Stimulated activated CD4-positive, alpha-beta T cell treated with anti-CD3 and anti-CD28 coated beads, Interleukin-4, amount 100 ng/mL, for 48 hours (primary cell): ENCODE measurements at places on chromosomes 5 and 9.

DNA sequence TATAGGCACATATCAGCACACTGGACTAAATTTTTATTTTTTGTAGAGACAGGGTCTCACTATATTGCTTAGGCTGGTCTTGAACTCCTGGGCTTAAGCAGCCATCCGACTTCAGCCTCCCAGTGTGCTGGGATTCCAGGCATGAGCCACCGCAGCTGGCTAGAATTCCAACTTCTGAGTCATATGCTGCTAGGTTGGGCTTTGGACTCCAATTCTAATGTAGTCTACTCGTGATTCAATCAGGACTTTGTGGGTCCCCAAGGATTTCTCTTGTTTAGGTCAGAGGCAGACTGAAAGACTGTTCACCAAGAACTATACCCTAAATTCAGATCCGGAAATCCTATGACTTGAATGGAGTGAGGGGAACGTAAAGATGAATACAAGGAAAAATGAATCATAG is 68.2 kb upstream of the CHD1 start:
- no peak for DNase-seq

DNA sequence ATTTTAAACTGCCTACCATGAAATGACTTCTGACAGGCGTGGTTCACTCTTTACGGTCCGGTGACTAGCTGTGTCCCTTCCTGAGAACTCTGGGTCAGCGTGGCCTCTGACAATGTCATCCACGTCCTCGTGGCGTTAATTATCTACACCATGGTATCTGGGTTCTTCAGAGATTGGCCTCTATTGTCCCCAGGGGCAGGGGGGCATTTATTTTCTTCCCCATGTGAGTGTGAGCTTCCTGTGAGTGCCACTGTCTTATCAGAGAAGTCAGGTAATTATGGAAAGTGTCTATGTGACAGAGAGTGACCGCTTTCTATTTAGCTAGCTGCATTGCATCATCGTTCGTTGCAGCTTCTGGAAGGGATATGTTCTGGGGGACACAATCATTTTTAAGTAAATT is 77.2 kb downstream of the FBXL7 start:
- DNase-seq = no peak

DNA sequence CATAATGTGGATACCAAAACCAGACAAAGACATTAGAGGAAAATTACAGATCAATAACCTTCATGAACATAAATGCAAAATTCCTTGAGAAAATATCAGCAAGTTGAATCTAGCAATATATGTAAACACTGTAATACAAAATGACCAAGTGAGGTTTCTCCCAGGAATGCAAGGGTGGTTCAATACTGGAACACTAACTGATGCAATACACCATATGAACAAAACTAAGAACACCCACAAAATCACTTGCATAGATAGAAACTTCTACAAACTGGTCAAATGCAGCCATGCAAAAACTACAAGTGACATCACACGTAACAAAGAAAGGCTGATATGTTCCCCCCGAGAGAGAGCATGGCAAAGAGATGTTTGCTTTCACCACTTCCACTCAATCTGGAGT is 55.6 kb downstream of the NACC2 start:
- no peak for DNase-seq

GRCh38 chr9:75448281-75448680 is 360.0 kb downstream of the OSTF1 start:
- DNase-seq = no peak

- no peak for DNase-seq
Measured at GRCh38 chr5:11251247-11251646, 490.2 kb upstream of the DAP start.

DNA sequence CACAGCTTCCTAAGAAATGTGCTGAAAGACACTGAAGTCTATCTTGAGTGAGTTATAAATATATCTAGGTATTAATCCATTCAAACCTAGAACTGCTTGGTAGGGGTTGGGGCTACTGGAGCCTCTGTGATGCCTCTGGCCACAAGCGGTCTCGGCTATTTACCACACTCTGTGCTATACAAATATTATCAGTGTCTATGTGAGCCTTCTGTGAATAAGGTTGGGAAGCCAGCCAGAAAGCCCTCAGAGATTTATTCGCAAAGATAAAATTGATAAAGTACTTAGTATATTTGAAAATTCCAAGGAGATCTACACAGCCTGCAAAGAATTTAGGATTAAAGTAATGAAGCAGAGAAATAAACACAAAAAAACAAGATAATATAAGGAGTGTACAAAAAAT is 41.4 kb downstream of the LIFR start:
- DNase-seq = no peak

DNA sequence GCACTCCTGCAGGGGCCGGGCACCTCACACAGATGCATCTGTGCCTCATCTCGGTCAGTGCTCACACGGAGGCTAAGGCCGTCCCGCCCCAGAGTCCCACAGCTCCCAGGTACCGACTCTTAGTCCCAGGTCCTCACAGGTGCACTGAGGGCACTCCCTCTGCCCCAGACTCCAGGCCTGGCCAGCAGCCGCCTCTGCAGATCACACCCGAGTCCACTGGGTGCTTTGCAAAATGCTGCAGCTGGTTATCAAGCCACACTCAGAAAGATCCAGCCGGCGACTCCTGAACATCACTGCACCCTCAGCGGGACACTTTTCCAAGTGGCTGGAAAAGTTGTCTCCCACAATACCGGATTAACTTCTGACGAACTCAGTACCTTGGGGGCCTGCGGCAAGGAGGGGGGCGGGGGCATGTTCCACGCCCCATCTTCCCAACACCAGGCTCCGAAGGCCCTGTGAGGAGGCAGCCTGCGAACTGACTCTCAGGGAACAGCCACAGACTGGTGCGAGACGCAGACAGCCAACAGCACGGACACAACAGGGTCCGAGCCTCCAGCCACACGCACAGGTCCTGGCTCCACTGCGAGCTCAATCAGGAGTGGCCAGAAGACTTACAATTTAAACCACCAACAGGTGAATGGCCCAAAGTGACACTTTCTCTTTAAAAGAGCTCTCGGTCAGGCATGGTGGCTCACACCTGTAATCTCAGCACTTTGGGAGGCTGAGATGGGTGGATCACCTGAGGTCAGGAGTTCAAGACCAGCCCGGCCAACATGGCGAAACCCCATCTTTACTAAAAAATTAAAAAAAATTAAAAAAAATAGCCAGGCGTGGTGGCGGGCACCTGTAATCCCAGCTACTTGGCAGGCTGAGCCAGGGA is 4.0 kb downstream of the BRD3 start:
- no peak for DNase-seq

DNA sequence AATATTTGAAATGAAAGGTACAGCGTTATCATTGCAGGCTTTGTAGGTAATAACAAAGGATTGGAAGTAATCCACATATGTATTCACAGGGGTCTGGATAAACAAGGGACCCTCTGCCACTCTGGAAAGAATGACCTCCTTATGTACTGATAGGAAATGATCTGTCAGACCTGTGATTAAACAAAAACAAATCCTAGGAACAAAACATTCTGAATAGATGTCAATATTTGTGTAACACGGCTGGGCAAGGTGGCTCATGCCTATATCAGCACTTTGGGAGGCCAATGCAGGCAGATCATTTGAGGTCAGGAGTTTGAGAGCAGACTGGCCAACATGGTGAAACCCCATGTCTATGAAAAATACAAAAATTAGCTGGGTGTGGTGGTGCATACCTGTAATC is 42.3 kb downstream of the NSUN2 start:
- DNase-seq = no peak

GRCh38 chr9:73149371-73150067 is 2.1 kb upstream of the ANXA1 start:
- no peak for DNase-seq

DNA sequence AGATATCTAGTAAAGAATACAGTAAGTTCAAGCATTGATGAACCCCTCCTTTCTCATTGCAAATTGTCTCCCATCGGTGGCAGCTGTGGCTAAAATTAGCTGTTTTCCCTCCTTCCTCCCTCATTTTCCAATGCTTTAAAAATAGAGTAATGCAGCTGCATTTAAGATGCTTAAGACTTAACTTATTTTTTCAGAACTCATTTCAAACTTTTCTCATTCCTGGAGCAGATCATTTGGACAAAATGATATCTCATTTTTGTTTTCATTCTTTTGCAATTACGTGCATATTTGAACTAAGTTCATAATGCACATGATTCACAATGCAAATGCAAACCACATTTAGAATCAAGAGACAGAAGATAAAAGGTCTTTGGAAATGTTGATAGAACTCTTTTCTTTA is 14.6 kb downstream of the HSPB3 start:
- no peak for DNase-seq

DNA sequence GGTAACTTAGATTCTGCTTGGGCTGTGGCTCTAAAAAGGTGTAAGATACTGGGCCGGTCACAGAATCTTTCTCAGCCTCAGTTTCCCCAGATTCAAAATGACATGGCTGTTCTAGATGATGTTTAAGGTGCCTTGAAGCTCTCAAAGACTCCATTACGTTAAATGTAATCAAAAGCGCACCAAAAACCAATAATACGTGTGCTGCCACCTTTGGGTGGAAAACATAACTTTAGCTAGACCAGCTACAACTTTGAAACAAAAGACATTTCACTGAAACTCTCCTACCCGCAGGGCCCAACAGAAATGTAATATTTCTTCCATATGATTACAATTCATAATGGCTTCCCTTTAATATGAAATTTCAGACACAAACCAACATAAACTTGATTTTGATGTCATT is 35.0 kb upstream of the PCSK5 start:
- DNase-seq = no peak

DNA sequence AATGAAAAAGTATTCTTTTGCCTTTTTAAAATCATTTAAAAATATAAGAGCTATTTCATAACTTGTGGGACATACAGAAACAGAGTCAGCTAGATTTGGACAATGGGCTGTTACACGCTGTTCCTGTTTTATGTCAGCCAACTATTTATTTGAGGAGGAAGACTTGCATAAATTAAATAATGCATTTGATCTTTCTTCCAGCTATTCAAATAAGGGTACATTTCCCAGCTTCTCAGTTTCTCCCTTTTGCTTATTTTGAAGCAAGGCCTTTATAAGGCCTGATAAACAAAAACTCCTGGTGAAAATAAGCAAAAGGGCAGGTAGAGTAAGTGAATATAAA is 6.5 kb downstream of the STOM start:
- no peak for DNase-seq

- DNase-seq = no peak
Measured at GRCh38 chr5:133773247-133774202, 161.2 kb upstream of the FSTL4 start.

- DNase-seq = peak; percentile 33
Measured at GRCh38 chr9:125240649-125240999, 519 bp downstream of the HSPA5 start.

DNA sequence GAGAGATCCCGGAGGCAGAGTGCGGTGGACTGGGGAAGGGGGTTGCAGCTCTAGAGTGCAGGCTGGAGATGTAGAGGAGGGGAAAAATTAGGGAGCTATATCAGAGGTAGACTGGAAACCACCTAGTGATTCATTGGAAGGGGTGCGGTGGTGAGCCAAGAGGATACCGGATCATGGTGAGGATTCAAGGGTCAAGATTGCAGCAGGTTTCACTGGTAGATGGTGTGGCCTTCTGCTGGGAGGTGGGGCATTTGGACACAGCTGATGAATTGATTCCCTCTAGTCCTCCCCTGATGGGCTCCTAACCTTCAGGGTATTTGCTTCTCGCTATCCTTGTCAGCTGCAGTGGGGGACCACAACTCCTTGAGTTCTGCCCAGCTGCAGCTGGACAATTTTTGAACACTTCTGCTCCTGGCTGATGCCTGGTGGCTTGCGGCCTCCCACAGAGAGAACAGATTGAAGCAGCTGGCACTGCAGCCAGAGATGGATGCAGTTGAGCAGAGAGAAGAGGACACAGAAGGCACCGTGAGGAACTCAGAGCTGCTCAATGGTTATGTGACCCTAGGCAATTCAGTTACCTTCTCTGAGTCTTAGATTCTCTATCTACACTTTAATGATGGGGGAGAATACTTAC is 134.4 kb upstream of the ABCA1 start:
- no peak for DNase-seq

GRCh38 chr9:95171596-95171995 is 145.9 kb downstream of the FANCC start:
- DNase-seq = no peak

DNA sequence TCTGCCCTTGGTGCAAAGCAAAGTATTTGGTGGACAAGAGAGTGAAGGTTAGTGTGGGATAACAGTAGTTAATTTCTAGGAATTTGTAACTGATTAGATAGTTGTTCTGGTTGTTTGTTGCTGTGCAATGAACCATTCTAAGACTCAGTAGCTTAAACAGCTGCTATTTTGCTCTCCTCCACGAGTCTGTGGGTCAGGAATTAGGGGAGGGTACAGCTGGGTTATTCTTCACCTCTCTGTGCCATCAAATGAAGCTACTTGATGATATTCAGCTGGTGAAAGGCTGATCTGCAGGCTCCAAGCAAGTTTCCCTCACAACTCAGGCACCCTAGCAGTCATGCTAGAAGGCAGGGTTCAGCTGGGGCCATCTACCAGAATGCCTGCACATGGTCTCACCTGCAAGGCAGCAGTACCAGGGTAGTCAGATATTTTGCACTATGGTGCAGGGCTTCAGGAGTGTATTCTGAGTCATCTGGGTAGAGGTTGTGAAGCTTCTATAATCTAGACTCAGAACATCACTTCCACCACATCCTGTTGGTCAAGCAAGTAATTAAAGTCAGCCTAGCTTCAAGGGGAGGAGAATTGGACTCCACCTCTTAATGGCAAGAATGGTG is 159.5 kb upstream of the SLC28A3 start:
- no peak for DNase-seq

DNA sequence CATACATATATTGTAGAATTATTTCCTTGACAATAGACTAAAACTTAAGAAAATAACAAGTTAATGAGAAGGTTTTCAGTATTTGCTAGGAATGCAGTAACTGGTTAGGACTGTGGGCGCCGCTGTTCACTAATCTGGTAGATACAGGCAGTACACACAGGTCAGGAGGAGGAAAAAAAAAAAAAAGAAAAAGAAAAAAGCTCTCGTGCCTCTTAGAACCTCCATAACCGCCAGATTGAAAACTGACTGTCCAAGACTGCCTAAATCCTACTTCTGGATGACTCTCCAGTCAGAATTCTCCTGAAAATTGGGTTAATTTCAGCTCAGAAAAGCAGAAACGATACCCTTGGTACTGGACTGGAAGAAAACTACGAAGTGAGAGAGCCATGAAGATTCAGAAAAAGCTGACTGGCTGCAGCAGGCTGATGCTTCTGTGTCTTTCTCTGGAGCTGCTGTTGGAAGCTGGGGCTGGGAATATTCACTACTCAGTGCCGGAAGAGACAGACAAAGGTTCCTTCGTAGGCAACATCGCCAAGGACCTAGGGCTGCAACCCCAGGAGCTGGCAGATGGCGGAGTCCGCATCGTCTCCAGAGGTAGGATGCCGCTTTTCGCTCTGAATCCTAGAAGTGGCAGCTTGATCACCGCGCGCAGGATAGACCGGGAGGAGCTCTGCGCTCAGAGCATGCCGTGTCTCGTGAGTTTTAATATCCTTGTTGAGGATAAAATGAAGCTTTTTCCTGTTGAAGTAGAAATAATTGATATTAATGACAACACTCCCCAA is at the start of gene PCDHGA1:
Gene PCDHGA1, plus strand, starts transcription at position 216 of the 782 bp plus-strand sequence.
- no peak for DNase-seq

- no peak for DNase-seq
Measured at GRCh38 chr9:109316207-109316640, 4.6 kb downstream of the EPB41L4B start.
